ENCODE measurements at places on chromosomes 1 and 21. TPM values are rescaled to one million over a fixed set of nuclear protein-coding genes. Genes with fewer than 3 reads are reported as not detected.

GRCh38 chr1:165152109-165152508, 204.4 kb downstream of the LMX1A start:
- DNase-seq: no peak

DNA sequence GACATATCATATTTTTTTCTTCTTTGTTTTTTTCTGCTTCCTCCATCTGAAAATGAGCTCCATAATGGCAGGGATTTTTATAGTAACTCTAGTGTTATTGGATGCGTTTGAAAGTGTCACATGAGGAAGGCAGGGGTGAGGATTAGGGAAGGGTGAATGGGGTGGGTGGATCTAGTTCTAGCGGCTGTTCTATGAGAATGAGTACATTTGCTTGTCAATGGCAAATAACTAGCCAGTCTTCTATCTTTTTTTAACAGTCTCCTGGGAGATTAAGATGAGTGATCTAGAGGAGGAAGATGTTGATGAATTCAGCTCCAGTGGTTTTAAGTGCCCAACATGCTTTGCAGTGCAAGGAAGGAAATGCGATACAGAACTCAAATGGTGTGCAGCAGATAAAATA, 5.8 kb downstream of the OR14I1 start:
- no peak for DNase-seq

- no peak for DNase-seq
Measured at GRCh38 chr1:165915480-165915879, 88.1 kb downstream of the UCK2 start.

- DNase-seq: peak; percentile 62
Measured at GRCh38 chr1:66335859-66336640, 197.9 kb upstream of the SGIP1 start.

Gene SPRR4
- not detected for total RNA-seq

DNA sequence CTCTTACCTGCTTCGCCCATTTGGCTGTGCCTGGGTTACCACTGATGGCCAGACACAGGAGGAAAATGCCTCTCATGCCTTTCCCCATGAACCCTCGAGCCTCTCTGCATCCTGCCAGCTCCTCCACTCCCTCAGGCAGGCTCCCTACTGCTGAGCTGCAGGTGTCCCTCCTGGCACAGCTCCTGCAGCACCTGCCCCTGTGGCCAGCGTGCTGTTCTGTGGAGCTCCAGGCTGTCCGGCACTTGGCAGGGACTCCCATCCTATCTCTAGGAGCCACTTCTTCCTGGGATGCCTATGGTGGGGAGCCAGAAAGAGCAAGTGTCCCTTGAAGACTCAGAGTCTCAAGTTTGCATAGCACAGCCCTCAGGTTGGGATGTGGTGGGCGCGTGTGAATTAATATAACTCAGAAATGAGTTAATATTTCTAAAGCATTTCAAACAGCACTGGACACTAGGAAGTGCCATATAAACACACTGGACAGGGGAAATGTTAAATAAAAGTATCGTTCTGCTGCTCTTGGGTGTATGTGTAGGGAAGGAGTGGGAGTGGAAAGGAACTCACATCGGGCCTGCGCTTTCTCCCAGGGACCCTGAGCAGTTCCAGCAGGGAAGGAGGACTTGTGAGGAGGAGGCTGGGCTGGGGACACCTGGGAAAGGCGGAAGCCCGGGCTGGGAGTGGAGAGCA, 2.7 kb downstream of the LRRC71 start:
- no peak for DNase-seq

- DNase-seq: no peak
Measured at GRCh38 chr1:56215086-56215485, 364.3 kb downstream of the PLPP3 start.

Gene MPL
- 0.05 TPM for total RNA-seq

DNA sequence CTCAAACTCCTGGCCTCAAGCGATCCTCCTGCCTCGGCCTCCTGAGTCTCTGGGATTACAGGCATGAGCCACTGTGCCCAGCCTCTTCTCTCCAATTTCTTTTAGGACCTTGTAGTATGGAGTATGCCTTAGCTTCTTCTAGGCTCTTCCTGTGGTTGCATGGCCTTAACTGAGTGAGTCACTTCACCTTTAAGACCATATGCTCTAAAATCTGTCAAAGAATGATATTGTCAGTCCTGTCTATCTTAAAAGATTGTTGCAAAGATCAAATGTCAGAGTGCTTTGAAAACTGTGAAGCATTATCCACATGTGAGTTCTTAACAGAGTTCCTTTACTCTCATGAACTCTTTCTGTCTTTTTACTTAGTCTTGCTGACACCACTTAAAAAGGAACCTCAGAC, 37.2 kb downstream of the ATP2B4 start:
- DNase-seq: no peak

DNA sequence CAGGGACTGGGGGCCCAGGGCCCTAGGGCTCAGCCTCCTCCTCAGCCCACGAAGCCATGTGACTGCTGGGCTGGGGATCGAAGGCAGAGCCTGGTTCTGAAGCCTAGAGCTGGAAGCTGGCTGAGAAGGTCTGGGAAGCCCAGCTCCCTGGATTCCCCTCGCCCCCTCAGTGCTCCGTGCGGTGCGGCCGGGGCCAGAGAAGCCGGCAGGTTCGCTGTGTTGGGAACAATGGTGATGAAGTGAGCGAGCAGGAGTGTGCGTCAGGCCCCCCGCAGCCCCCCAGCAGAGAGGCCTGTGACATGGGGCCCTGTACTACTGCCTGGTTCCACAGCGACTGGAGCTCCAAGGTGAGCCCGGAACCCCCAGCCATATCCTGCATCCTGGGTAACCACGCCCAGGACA, 9.1 kb downstream of the ADAMTSL4 start:
- DNase-seq: no peak

Gene KIFAP3
- 25.8 TPM for total RNA-seq

Gene C1orf87
- total RNA-seq: 0.09 TPM

- DNase-seq: no peak
Measured at GRCh38 chr1:39047374-39048229, 21.5 kb downstream of the NDUFS5 start.

Gene TMEM200B
- 0.57 TPM for total RNA-seq

Gene ZNF593OS
- total RNA-seq: not detected

Gene DPT
- 8.9 TPM for total RNA-seq

DNA sequence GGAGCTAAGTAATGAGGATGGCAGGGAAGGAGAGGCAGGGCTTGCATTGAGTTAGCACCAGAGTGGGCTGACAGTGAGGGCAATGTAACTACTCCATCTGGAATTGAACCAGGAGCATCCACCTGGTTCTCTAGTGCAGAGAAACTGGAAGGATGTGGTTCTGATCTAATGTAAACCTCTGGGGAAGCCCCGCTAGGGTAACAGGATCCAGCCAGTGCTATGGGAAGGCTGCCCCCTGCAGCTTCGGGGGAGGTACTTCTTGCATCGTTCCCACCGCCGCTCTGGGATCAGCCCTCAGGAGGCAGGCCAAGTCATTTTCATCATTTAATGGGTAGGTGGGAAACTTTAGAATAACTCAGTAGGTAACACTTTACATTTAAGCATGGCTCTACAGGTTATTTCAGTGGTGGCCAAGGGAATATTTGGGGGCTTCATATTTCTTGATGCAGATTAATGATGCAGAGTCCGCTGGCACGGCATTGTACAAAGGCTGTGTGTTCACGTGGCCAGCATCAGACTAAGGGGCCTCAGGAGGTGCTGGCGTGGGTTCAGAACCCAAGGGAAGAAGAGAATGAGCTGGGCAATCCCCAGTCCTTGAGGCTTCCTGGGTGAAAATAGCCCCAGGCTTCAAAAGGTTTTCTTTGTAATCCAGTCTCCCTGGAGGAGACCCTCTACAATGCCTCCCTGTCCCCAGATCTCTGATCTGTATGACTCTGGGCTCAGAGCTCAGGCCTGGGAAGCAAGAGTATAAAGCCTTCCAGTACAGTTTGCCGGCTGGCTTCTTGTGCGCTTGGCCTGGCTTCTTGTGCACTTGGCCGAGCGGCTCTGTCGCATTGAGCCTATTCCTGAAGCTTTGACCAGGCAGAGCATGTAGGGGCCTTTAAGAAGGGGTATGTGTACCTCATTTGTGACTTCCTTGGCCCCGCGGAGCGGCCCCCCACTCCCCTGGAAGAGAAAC, 26.4 kb upstream of the KAZN start:
- no peak for DNase-seq

DNA sequence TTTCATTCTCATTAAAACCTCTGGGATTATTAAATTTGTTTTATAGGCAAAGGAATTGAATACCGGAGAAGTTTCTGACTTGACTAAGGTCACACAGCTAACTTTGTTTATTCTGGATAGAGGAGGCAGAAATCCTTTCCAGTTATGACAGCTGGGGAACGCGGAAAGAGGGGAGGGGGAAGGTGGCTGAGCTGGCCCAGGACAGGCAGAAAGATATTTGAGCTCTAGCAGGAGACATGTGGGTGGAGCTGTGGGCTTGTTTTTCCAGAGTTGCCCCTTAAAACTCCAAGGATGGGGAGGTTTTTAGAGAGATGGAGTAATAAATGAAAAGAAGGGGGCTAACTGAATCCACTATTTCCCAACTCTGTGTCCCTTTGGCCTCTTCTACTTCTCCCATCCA, 27.8 kb downstream of the FOXD2 start:
- no peak for DNase-seq

DNA sequence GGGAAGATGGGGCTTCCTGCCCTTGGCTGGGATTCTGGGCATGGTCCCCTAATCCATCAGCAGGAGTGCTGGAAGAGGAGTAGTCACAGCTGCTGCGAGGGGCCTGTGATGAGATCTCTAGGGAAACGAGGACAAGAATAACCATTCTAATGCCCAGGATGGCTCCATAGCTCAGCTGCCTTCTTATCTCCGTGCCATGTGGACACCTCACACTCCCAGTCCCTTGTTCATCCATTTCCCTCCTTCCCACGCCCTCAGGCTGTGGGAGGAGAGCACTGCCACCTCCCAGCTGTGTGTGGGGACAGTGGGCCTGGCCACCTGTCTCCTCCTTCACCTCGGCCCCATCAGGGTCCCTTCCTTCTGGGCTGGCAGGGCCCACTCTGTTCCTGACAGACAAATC, 16.1 kb upstream of the ETV3 start:
- no peak for DNase-seq

Gene PDPN
- 5.4 TPM for total RNA-seq

Gene SPATA46
- not detected for total RNA-seq

Gene NUDT4B
- 0.76 TPM for total RNA-seq

DNA sequence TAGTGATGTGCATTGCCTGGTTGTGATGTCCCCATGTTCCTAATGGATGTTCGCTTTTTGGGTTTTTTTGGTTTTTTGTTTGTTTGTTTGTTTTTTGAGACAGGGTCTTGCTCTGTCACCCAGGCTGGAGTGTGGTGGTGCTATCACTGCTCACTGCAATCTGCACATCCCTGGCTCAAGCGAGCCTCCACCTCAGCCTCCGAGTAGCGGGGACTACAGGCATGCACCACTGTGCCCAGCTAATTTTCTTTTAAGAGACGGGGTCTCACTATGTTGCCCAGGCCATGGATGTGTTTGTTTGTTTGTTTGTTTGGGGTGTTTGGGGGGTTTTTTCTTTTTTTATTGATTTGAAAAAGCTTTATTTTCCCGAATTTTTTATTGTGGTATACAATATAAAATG, 2.1 kb downstream of the COL6A2 start:
- no peak for DNase-seq

DNA sequence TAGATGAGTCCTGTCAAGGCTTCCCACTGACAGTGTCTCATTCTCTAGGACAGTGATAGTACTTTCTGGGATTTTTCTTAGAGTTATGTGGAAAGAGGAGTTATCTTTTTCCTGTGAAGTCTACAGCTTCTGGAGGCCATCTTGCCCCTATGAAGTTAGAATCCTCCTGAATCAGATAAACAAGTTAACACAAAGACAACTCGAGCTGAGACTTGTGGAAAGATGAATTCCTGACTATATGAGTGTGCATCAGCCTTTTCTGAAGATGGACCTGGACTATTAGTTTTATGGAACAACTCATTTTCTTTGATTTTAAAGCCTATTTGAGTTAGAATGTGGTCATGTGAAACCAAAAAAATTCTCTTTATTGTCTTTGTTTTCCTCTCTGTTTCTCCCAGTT, 290.9 kb downstream of the LRRIQ3 start:
- DNase-seq: no peak

Gene KCNH1
- 0.85 TPM for total RNA-seq

DNA sequence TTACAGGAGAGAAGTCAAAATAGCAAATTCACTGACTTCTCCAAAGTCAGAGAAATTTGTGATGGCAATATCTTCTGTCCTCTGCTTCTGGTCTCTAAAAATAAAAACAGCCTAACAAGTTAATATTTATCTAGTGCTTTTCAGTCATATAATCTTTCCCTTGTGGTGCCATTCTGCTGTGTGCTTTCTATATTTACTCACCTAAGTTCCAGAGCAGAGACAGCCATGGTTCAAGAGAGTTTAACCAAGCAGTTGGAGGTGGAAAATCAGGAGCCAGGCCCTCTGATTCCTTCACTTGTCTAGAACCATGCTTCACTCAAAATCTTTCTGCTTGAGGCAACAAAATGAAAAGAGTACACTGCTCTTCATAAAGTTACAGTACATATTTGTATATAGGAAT, 39.3 kb downstream of the BRINP2 start:
- DNase-seq: no peak

- DNase-seq: no peak
Measured at GRCh38 chr21:45196620-45197019, 91.1 kb downstream of the POFUT2 start.

Gene NBPF10
- total RNA-seq: 0.66 TPM

- no peak for DNase-seq
Measured at GRCh38 chr1:225876900-225877510, 5.2 kb downstream of the TMEM63A start.

Gene CFHR3
- total RNA-seq: not detected

DNA sequence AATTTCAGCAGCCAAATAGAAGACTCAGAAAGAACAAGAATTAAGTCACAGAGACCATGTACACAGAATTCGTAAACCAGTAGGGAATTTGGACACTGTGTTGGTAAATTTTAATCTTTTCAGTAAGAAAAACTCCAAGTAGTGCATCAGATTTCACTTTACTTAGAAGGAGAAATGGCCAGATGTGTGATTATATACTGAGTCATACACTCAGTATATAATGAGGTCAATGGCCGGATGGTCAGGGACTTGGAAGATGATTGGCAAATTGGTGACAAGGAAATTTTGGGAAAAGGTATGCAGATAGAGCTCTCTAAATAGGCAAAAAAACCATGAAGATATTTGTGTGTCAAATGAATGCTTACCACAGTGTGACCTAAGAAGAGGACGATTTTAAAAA, 399.8 kb upstream of the LRRC7 start:
- DNase-seq: no peak

DNA sequence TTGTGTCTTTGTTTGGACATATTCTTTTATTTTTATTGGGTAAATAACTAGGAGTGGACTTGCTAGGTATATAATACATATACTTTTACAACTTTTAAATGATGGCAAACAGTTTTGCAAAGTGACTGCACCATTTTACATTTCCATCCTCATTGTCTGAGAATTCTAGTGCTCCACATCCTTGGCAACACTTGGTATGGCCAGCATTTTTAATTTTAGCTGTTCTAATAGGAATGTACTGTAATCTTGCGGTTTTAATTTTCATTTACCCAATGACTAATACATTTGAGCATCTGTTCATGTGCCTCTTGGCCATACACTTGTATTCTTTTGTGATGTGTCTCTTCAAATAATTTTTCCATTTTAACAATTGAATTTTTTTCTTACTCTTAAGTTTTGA, 37.0 kb upstream of the ATP6V1G3 start:
- no peak for DNase-seq

GRCh38 chr1:227951624-227952373, 4.1 kb upstream of the WNT9A start:
- DNase-seq: no peak

Gene RXFP4
- not detected for total RNA-seq

Gene GPR25
- 0.05 TPM for total RNA-seq
